ENCODE measurements at places on chromosomes 1 and 21. TPM values are rescaled to one million over a fixed set of nuclear protein-coding genes. Genes with fewer than 3 reads are reported as not detected.

The MXRA8 gene
- total RNA-seq = 200 TPM

The NR5A2 gene
- not detected for total RNA-seq

The UBE2G2 gene
- 64.7 TPM for total RNA-seq

The OR14K1 gene
- total RNA-seq = not detected

The HMGN1 gene
- total RNA-seq = 294 TPM

The ARHGAP30 gene
- total RNA-seq = not detected

The CR1L gene
- not detected for total RNA-seq

The HLX gene
- 3.3 TPM for total RNA-seq

The TBX15 gene
- total RNA-seq = 20.9 TPM

The IL22RA1 gene
- not detected for total RNA-seq

The PCBP3 gene
- not detected for total RNA-seq

The CALML6 gene
- 0.12 TPM for total RNA-seq

The FCRL1 gene
- 0.35 TPM for total RNA-seq

The INSRR gene
- total RNA-seq = under 0.01 TPM

The ZNF687 gene
- 7.0 TPM for total RNA-seq

The TPTE gene
- total RNA-seq = not detected

The ZNF644 gene
- 38.9 TPM for total RNA-seq

The ESRRG gene
- total RNA-seq = 0.12 TPM

The CHODL gene
- not detected for total RNA-seq

The ALX3 gene
- total RNA-seq = not detected

The RAP1GAP gene
- 0.23 TPM for total RNA-seq

All from smooth muscle cell of the coronary artery (primary cell).